Fibroblast of lung (primary cell): ENCODE measurements at places on chromosomes 4 and X. TPM values are rescaled to one million over a fixed set of nuclear protein-coding genes. Genes with fewer than 3 reads are reported as not detected.

DNA sequence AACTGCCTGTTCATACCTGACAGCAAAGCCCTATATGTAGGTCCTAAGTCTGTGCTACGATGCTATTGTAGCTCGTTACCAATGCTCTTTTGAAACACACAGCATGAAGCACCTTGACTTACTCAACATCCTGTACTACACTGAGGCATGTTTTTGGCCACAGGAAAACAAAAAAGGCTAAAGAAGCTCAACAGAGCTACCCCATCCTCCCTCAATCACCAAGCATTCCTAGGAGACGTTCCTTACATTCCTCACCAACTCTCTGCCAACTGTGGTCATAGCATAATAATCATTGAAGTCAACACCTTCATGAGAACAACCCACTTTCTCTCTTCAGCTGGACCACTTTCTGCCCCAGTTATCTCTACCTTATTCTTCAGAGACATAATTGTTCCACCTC lies 73.7 kb upstream of the SLC25A43 start:
- H3K27me3 ChIP-seq: no peaks in the 10 kb centered on the region
- no peak overlapping the region for H3K4me3 ChIP-seq
- DNase-seq: no peak
- H3K27ac ChIP-seq: no peak overlapping the region

- no peak for DNase-seq
- no peak overlapping the region for H3K27ac ChIP-seq
- no peak overlapping the region for H3K4me3 ChIP-seq
- no peaks in the 10 kb centered on the region for H3K27me3 ChIP-seq
- no peaks in the 10 kb centered on the region for H3K4me1 ChIP-seq
These were observed 301.9 kb upstream of the HS3ST1 start for GRCh38 chr4:11730545-11730944.

Gene CFAP99
- total RNA-seq: under 0.01 TPM in 1 of 2 replicates, not detected in the other

- H3K36me3 ChIP-seq: no peaks in the 10 kb centered on the region
- DNase-seq: no peak
- H3K4me3 ChIP-seq: no peak overlapping the region
- no peak overlapping the region for H3K27ac ChIP-seq
- peaks cover 36% of the 10 kb centered on the region for H3K27me3 ChIP-seq
These were observed 1.9 kb downstream of the NPNT start for GRCh38 chr4:105896984-105897775.

DNA sequence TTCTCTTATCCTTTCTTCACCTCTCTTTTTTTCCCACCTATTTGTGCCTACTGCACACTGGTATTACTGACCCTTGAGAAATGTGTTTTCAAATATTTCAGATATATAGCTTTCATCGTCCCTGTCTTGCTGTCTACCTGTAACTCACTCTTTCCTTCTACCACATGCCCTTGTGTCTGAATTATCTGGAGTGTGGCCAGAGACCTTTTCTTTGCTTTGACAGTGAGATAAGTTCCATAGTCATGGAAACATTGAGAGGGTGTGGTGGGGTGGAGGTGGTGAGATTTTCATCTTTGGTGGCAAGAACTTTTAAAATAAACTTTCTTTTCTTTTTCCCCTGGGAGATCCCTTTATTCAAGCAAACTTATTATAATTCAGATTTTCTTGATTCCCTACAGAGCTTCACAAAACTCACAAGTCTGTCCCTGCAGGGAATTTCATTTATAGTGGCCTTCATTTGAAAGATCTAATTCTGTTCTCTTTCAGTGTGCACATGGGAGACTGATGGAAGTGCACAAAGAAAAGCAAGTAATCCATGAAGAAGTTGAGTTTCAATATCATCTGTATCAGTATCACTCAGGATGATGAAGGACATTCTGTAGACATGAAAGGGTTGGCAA lies 95.7 kb downstream of the SH2D1A start:
- no peaks in the 10 kb centered on the region for H3K36me3 ChIP-seq
- DNase-seq: no peak
- no peaks in the 10 kb centered on the region for H3K4me1 ChIP-seq
- H3K27ac ChIP-seq: no peak overlapping the region

Gene MAB21L2
- under 0.01 TPM in 1 of 2 replicates, not detected in the other for total RNA-seq

- no peak overlapping the region for H3K4me3 ChIP-seq
- H3K27me3 ChIP-seq: no peaks in the 10 kb centered on the region
- no peaks in the 10 kb centered on the region for H3K36me3 ChIP-seq
- no peak overlapping the region for H3K27ac ChIP-seq
- DNase-seq: no peak
These were observed 90.4 kb downstream of the ABLIM2 start for GRCh38 chr4:8067945-8068896.
